ENCODE measurements at places on chromosomes 6 and 20.

DNA sequence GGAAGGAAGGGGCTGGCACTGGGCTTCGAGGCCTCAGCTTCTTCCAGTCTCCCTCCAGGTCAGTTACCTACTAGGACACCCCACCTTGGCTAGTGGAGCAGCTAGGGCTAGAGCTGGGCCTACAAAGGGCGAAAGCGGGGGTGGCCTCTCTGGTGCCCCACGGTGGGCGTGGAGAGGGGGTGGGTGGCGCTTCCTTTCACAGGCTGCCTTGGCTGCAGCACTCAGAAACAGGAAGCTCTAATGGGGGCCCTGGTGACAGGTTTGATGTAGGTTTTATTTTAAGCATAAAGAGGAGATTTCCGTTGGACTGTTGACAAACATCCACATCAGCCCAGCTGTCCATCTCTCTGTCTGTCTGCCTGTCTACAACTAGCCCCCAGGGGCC, 13.4 kb downstream of the FAM110A start:
- no peak for DNase-seq

- DNase-seq, result no peak
Observed at GRCh38 chr20:22268675-22269074, 315.7 kb downstream of the FOXA2 start.

GRCh38 chr20:64176551-64176950, 12.3 kb downstream of the MYT1 start:
- peak; percentile 41 for DNase-seq

GRCh38 chr6:14674458-14674857, 556.9 kb downstream of the CD83 start:
- DNase-seq, result no peak

DNA sequence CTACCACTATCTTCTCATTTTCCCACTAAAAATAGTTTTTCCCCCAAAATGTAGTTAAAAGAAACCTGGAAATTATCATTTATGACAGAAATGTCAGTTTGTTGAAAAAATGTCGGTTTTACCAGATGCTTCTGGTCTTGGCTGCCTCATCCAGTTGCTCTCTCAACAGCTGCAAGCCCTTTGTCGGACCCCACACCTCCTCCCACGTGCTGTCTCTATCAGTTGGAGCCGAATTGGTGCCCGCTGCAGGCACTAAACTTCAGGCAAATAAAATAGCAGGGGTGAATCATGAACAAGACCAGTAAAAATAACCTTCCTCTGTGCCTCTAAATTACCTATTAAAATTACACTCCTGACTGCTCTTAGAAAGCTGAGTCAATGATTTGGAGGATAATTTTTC, 129.5 kb upstream of the CEP162 start:
- DNase-seq, result no peak

DNA sequence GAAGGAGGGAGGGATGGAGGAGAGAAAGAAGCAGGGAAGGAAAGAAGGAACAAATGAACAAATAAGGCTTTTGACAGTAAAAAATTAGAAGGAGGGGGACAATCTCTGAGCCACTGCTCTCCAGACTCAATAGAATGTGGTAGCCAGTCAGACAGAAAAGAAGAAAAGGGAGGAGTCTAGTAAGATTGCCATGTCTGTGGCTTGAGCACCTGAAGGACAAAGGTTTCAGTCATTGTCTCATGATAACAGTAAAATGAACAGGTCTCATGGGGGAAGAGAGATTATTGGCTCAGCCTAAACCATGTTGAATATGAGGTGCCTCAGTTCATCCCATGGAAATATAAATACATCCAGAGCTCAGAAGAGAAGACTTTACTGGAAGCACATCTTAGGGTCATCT, 14.0 kb upstream of the LOC128125822 start:
- DNase-seq, result no peak

DNA sequence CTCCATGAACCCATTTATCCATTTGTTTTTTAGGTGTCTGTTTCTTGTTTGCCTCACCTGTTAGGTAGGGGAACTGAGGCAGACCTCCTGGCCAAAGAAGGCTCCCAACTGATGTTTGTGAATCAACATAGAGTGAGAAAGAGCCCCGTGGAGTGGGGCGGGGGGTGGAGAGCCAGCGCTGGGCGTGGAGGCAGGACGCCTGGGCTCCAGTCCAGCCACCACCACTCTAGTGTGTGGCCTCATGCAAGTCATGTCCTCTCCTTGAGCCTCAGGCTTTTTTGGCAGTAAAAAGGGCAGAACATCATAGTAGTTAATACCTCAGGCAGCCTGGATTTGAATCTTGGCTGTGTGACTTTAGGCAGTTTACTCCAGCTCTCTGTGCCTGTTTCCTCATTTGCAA, 42.2 kb upstream of the SCRT2 start:
- no peak for DNase-seq

GRCh38 chr20:23251779-23252178, 98.8 kb upstream of the NXT1 start:
- no peak for DNase-seq

- peak; percentile 28 for DNase-seq
Observed at GRCh38 chr6:111423960-111424846, 58.8 kb downstream of the REV3L start.

GRCh38 chr20:55273149-55273548, 732.2 kb downstream of the CBLN4 start:
- no peak for DNase-seq

- DNase-seq, result no peak
Observed at GRCh38 chr6:5670811-5671561, 335.7 kb downstream of the NRN1 start.

DNA sequence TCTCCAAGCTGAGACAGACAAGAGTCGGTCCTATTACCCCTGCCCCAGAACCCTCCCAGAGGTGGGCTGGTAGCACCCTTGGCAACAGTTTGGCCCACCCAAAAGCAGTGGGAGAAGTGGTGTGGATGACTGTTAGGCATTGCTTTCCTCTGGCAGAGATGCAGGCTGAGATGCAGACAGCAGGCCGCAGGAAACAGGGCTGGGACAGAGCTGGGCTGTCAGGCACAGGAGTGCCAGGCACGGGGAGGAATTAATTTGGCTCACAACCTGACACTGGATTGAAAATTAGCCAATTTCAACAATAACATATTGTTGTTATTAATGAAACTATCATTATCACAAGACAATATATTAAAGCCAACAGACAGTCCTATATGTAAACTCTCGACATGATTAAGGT, 15.7 kb upstream of the SIRT5 start:
- DNase-seq, result no peak

GRCh38 chr20:57698116-57698866, 11.5 kb downstream of the PMEPA1 start:
- no peak for DNase-seq

DNA sequence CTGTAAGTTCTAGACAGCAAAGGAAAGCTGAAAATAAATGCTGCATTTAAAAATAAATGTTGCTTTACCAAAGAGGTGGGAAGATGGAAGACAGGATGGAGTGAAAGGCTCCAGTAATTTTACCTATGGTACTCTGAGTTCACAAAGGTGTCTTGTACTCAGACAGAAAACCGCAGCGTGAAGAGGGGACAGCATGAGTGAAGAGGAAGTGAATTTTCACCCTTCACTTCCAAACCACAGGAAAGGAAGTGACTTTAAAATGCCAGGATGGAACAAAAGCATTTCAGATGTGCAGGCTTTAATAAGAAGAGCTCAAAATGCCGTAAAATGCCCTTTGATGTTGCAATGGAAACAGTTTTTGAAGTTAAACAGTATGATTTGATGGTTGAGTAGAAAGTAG, 91.2 kb upstream of the TINAG start:
- DNase-seq, result no peak

- no peak for DNase-seq
Observed at GRCh38 chr6:106684011-106684410, 54.6 kb downstream of the QRSL1 start.

- no peak for DNase-seq
Observed at GRCh38 chr6:14016935-14017625, 92.3 kb downstream of the RNF182 start.

DNA sequence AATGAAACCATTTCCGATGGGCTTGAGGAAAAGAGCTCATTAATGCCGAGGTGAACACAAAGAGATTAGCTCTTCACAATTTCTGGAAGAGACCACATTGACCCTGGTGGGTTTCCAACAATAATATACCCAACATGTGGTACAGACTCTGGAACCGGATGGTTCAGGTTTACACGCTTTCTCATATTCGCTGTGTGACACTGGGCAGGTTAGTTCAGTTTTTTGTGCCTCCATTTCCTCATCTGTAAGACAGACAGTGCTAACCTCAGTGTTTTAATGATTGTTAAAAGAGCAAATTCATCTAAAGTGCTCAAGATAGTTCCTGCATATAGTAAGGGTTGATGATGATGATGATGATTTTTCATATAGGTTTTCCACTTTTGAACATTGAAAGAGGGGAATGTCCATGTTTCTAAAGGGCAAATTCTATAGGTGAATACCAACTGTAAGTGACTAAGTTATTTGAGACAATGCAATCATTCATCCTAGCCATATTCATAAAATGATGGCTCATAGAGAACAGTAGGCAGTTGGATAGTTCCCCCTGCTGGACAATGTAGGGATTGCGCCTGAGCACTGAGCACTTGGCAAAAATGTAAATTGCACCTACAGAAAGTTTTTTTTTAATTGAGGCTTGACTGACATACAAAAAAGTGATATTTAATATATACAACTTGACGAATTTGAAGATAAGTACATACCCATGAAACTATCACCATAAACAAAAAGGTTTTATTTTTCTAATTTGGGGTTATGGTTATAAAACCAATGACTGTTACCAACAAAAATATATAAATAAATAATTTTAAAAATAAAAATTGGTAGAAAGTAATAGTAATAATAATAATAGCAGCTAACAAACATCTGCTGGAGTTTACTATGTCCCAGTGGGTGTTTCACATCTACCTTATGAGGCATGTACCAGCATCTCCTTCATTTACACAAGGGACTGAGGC, 2.1 kb upstream of the PERP start:
- DNase-seq, result no peak

DNA sequence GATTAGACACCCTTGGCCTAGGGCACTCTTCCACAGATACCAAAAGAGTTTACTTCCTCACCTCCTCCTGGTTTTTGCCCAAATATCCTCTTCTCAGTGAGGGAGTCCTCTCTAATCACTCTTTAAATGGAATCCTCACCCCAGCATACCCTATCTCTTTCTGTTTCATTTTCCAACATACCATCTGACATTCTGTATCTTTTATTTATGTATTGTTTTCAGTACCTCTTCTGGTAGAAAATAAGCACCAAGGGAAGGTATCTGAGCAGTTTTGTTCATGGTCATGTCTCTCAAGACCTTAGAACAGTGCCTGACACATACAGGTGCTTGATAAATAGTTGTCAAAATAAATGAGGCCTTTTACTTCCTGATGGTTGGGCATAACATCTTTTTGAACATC, 55.1 kb downstream of the KIAA0408 start:
- DNase-seq, result no peak

DNA sequence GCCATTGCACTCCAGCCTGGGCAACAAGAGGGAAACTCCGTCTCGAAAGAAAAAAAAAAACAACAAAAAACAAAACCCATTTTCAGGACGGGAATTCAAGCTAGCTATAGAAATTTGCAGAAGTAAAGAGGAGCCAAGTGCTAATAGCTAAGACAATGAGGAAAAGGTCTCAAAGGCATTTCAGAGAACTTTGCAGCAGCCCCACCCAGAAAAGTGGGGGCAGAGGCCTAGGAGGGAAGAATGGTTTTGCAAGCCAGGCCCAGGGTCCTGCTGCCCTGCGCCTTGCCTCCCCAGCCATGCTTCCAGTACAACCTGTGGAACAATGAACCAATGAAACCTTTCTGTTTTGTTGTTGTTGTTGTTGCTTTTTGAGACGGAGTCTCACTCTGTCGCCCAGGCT, 38.3 kb upstream of the SAMHD1 start:
- no peak for DNase-seq

DNA sequence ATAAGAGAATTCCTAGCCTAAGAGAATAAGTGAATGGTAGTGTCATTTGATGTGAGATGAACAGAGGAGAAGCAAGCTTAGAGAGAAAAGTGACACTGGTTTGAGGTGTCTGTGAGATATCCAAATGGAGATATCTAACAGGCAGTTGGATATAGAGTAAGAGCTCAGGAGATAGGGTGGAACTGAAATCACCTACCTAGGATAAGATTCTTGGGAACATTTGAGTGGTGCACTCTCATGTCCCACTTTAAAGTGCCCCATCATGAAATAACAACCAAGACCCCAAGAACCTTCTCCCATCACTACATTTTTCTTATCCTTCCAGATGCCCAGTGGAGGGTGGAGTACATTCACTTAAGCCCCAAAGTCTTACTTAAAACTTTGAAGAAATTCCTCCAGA, 109.0 kb upstream of the MAFB start:
- no peak for DNase-seq

GRCh38 chr20:59182401-59183044, 18.9 kb downstream of the ZNF831 start:
- no peak for DNase-seq

- DNase-seq, result no peak
Observed at GRCh38 chr6:73969971-73970970, 274.3 kb downstream of the CD109 start.

GRCh38 chr20:59515013-59515905, 89.1 kb upstream of the PHACTR3 start:
- DNase-seq, result peak; percentile 10

DNA sequence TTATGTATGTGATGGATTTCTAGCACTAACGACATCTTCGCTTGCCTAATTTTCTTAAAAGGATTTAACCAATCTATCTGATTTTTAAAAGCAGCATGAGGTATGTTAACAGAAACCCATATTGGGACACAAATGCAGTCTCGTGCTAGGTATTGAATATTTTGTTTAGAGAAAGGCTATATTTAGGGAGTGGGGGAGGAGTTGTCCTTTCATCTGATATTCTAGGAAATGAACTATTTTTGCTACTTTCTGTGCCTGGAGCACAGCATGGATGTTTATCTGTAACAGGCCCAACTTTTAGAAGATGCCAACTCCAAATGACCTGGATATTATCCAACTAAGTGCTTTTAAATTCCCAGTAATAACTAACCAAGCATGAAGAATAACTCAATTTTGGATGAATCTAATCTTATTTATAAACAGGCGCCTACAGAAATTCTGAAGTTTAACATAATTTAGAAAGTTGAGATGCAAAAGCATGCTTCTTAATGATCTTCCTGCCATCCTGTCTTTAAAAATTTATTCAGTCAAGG, 317.1 kb upstream of the CHD6 start:
- DNase-seq, result no peak

DNA sequence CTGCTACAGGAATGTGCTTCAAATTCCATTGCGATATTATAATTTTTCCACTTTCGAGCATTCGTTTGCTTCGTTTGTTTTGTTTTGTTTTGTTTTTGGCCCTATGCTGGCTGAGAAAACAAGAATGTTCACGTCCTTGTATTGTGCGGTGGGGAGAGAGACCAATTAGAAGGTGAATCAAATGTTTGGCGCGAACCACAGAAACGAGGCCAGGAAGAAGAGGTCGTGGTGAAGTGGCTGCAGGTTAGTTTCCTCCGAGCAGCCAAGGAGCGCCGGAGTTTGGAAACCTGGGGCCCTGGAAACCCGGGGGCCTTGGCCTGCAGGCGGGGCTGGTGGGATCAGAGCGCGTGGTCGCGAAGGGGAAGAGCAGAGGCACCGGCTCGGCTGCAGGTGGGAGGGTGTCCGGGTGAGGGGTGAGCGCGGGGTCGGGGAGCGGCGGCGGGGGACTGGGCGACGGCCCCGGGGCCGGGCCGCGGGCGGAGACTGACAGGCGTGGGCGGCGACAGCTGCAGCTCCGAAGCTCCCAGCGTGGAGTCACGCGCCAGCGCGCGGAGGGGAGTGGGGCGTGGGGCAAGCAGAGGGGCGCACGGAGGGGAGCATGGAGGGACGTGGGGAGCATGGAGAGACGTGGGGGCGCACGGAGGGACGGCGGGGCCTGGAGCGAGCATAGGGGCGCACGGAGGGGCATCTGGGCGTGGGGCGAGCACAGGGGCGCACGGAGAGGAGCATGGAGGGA, 141.5 kb upstream of the PDE10A start:
- no peak for DNase-seq

All from hypothalamus (tissue), 51 donors.